Lung (tissue), 17 donors: ENCODE measurements at places on chromosomes 5 and 9.

GRCh38 chr5:1336106-1336561 is 8.8 kb downstream of the CLPTM1L start:
- no peak for DNase-seq

DNA sequence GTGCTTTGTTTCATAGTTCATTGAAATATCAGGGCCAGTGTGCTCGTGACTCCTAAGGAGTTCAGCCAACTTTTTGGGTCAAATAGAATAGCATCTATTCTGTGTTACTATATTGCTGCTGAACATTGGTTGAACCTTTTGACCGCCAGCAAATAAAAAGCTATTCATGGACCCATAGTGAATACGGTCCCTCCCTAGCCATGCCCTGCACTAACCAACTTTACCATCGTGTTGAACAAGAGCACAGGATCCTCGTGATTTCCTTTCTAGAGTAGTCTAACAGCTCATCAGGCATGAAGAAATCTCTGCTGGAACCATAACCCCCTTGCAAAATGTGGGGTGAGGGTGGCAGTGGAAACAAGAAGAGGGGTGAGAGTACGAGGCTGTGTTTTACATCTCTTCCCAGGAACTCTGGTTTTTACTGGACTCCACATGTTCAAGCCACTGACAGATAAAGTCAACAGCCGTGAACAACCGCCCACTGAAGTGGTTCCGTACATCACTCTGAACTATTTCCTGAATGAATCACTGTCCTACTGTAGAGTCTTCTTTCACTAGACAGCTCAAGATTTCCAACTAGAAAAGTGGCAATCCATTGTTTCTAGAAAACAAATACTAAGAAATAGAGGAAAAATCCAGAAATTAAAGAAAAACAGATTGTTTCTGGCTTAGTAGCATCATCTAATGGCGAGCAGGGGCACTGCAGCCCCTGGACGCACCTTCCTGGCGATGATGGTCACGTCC is 70.1 kb upstream of the SPATA31E1 start:
- DNase-seq = peak; percentile 16

DNA sequence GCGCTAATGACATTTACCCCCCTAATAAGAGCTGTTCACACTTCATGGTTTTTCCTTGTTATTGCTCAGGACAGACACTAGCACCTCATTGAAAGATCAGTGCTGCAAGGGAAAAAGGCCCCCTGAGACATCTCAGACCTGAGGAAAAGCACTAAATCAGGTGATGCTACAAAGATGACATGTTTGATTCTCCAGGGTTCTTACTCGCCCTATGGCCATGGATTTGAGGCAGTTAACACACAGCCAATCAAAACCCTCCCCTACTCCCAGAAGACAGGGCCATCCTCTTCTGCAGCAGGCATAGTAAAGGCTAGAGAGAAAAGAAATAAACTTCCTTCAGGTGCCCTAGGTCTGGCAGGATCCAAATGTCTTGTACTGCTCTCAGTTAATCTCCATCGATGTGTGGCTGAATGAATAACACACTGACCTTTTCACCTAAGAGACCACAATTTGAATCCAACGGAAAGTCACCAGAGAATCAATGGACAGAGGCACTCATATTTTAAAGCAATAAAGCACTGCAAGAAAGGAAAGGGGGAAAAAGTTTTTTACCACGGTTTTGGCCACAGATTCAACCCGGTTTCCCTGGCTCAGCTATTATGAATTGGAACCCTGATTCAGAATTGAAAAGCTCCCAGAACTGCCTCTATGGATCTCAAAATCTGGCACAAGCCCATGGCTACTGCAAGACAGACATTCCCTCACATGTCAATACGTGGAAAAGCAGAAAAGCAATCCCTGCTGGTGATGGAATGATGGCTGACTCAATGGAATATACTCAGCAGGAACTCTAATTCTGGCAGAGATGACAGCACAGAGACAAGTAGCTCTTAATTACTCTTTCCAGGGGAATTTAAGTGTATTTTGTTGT is 329.5 kb downstream of the BNC2 start:
- DNase-seq = no peak

DNA sequence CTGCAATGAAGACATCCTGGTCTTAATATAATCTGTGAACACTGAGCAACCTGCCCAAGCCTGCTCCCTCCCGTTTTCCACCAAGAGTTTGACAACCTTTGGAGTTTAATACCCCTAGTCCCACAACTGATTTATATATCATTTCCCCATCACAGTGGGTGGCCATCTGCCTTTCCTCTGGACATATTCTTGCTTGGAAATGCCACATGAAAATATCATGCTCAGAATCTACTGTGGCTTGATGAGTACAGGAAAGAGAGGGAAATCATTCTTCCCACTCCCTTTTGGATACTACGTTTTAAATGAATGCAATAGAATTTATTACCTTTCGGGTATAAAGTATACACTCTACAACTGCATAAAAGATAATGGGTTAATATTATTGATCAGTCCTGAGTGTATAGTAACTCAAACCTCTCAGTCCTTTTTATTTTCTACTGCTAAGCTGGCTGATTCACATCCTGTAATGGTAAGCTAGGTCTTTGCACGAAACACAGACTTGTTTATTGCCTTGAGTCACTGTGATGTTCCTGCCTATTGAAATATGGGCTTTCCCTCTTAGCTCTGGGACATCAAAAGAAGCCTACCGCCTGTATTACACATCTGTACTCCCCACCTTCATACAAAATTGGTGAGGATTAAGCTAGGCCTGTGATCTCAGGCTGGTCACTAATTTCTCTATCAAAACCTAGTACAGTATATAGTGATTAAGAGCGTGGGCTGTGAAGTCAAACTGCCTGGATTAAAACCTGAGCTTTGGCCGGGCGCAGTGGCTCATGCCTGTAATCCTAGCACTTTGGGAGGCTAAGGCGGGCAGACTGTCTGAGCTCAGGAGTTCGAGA is 67.6 kb upstream of the NR5A1 start:
- no peak for DNase-seq

DNA sequence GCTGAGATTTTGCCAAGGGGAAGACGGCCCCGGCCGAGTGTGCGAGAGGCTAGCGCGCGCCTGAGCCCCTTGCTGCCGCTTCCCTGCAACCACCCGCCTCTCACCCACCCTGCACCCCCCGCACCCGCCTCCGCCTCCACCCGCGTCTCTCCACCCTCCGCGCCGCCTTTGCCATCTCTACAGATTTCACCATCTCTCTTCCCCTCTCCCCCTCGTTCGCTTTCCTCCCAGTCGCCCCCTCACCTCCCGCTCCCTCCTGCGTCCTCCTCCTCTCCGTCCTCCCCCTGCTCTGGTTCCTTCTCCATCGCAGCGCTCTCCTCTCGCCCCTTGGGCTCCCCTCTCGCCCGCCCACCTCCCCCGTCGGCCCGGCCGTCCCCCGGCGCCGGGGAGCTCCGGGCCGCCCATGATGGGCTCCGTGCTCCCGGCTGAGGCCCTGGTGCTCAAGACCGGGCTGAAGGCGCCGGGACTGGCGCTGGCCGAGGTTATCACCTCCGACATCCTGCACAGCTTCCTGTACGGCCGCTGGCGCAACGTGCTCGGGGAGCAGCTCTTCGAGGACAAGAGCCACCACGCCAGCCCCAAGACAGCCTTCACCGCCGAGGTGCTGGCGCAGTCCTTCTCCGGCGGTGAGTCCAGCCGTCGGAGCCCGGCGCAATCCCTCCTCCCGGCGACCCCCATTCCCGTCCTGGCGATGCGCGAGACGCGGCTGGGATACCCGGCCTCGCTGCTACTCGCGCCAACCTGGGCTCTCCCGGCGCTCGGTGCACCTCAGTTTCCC is at the start of gene PRDM12:
Gene PRDM12, plus strand, starts transcription at position 344 of the 778 bp plus-strand sequence. Its CDS starts 60 bp downstream, at position 404.
- DNase-seq = no peak
